ENCODE measurements at places on chromosomes 7 and 10.

- DNase-seq: no peak
Observed at GRCh38 chr10:963186-963585, 25.0 kb upstream of the GTPBP4 start.

- DNase-seq: no peak
Observed at GRCh38 chr7:140902303-140902953, 22.3 kb downstream of the BRAF start.

DNA sequence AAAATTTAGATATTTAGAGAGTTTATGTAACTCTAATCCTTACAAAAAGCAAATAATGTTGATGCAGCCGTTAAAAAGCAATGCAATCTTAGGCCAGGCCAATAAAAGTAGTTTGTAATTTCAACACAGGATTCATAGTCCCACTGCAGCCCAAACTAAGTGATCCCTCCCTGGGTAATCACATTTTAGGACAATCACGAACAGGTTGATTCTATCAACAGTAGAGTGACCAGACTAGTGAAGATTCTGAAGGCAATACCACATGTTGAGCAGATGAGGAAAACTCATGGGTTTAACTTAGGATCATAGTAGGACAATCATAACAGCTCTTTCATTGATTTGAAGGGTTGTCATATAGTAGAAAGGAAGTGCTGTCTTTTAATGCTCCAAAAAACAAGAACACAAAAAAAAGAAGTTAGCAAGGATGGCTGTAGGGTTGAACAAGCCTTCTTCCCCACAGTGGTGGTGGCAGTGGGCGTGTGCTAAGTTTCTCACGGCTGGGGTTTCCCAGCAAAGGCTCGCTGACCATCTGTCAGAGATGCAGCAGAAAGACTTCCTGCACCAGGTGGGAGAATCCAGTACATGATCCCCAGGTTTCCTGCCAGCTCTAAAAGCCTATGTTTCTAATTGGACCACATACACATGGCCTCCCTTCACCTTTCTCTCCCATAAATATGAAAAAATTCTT is 212.2 kb downstream of the CHRM2 start:
- DNase-seq: no peak

DNA sequence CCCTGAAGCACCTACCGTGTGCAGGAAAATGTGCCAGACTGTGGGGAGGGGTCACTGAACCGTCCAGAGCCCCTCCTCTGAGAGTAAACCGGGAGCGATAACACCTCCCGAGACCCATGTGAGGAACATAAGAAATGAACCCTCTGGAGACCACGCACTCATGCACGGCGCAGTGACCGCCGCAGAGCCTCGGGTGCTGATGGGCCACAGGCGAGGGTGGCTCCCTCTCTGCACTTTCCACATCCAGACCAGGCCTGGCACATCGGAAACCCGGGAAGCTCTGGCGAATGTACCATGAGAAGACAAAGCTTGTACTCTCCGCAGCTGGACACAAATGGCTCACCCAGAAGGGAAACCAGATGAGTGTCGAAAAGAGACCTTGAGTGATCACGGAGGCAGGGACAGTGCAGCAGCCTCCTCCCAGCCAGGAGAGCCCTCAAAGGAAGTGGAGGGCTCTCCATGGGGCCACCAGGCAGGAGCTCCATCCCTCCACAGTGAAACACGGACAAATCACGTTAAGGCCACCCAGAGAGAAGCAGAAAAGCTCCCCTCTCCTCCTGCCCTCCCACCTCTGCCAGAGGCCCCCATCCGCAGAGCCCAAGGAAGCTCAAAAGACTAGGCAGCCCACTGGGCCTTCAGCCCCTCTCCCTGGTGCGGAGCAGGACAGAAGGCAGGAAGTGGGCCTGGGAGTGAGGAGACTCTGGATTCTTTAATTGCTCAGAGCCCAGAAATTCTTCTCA is 178.1 kb upstream of the PPP2R2D start:
- DNase-seq: no peak

DNA sequence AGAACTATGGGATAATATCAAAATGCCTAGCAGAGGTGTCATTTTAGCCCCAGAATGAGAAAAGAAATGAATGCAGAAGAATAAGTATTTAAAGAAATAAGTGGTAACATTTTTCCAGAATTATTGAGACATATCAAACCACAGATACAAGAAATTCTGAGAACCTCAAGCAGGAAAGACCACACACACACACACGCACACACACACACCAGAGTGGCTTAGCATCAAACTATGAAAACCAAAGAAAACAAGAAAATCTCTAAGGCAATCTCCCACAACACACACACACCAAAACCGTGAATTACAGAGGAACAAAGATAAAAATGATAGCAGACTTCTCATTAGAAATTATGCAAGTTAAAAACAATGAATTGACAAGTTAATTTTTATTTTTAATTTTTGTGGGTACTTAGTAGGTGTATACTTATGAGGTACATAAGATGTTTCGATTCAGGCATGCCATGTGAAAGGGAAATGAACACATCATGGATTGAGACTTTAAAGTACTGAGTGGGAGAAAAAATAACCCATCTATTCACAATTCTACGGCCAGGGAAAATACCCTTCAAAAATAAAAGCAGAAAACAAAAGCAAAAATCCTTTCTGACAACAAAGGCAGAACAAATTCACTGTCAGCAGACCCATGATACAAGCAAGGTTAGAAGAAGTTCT is 14.6 kb downstream of the PPIF start:
- DNase-seq: no peak

DNA sequence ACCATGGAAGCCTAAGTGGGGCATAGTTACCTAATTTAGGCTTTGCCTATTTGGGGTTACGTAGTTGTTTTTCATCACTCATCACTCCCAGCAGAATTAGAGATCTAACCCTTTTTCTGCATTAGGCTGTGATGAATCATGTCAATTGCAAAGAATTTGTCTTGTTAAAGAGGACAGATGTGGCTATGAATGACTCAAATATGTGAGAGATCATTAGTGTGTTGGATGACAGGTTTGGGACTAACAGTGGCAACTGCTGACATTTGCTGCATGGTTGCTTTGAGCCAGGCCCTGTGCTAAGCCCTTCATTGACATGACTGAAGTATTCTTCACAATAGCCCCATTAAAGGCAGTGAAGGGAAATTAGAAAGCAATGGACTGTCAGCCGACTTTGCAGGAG is 83.4 kb upstream of the BMPER start:
- DNase-seq: no peak
